ENCODE measurements at places on chromosomes 4 and X.

GRCh38 chrX:110331444-110332030, 13.7 kb upstream of the AMMECR1 start:
- DNase-seq, result no peak

GRCh38 chr4:151792530-151792929, 31.7 kb upstream of the GATB start:
- DNase-seq, result no peak

- no peak for DNase-seq
Observed at GRCh38 chr4:163612762-163613161, 118.3 kb downstream of the TMA16 start.

GRCh38 chr4:101762025-101762424, 28.5 kb upstream of the BANK1 start:
- DNase-seq, result no peak

DNA sequence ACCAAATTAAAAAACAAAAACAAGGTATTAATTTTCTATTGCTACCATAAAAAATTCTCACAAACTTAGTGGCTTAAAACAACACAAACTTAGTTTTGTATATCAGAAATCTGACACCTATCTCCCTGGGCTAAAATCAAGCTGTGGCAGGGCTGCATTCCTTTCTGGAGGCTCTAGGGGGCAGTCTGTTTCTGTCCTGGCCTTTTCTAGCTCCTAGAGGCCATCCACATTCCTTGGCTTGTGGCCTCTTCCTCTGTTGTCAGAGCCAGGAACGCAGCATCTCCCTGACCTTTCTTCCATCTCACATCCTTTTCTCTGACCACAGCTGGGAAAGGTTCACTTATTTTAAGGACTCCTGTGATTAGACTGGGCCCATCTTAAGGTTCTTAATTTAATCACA, 38.9 kb upstream of the TLR2 start:
- no peak for DNase-seq

GRCh38 chr4:72567821-72568675, 973 bp downstream of the ADAMTS3 start:
- DNase-seq, result peak; percentile 6

GRCh38 chrX:71111141-71111843, at the start of gene IL2RG:
Gene IL2RG, minus strand, starts transcription at chrX:71111577. Its CDS starts 38 bp downstream, at chrX:71111539.
- DNase-seq, result no peak

GRCh38 chr4:105107095-105107856, 39.4 kb upstream of the TET2 start:
- no peak for DNase-seq

DNA sequence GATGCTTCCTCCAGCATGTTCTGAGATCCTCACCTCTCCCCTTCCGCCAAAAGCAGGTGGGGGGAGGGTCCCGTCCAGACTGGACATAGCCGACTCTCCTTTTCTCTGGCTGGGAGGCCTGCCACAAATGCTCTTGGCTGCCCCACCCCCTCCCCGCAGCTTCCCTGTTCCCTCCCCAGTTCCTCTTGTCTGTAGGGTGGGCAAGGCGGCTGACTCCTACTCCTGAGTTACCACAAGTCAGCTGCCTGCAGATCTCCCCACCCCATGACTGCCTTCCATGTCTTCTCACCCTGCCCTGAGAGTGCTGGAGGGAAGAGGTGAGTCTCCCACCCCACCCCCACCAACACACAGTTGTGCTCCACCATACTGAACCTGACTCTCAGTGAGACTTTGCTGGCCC, 2.9 kb downstream of the ATP6AP1 start:
- DNase-seq, result no peak

DNA sequence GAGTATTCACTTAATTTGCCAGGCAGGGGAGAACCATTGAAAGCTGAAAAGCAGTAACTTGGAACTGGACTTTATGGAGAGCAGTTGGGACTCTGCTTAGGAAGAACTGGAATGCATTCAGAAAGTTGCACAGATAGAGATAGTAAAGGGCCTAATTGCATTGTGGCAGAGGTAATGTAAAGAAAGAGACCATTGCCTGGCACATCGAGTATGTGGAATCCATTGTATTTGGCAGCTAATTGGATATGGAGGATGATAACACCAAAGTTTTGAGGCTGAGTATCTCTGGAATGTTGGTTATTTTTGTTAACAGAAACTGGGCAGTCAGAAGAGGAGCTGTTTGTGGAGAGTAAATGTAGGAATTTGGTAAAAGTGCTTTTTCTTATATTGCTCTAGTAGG, 169.9 kb downstream of the BMPR1B start:
- DNase-seq, result no peak

DNA sequence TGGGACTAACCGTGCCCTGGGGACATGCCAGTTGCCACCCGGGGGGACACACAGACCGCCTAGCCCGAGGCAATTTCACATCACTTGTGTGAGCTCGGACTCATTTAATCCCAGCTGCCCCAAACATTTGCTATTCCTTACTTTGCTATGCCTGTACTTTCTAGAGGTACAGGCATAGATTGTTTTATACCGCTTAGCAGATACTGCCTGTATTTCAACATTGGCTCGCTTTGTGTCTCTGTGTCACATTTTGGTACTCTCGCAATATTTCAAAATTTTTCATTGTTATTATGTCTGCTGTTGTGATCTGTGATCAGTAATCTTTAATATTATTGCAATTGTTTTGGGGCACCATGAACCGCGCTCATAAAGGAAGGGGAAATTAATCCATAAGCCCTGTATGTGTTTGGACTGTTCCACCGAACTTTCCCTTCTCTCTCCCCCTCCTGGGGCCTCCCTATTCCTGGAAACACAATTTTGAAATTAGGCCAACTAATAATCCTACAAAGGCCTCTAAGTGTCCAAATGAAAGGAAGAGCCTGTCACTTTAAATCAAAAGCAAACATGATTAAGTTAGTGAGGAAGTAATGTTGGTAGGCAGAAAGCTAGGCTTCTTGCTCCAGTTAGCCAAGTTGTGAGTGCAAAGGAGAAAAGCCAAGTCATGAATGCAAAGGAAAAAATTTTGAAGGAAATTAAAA, 568 bp upstream of the CASP6 start:
- no peak for DNase-seq

- no peak for DNase-seq
Observed at GRCh38 chr4:151953312-151953711, 192.5 kb upstream of the GATB start.

- DNase-seq, result no peak
Observed at GRCh38 chr4:136329042-136329662, 1203.1 kb downstream of the PCDH18 start.

DNA sequence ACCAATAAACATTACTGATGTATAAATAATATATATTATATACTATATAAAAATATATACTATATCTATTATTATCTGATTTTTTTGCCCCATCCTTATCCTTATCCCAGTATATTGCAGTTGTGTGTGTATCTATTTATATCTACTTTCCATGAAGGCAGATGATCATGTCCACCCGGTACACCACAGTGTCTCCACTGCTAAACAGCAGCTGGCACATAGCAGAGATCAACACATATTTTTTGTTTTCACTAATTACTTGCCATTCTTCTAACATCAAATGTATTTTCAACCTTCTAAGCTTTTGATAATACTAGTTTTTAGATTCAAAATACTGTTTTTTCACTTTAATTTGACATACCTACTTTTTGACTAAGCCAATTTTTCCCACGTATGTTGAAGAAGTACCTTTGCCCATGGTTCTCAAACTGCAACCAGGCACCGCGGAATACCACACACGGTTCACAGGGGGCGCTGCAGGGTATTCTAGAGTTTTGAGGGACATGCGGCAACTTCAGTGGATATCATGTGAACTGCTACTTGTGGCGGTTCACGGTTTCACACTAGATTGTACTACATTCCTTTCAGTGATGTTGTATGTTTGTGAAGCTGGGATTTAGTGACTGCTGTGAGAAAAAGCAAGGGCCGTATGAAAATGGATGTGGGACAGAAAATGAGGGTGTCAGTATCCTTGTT, 182.5 kb upstream of the NPY2R start:
- DNase-seq, result no peak

- no peak for DNase-seq
Observed at GRCh38 chr4:131650951-131651350, 1498.1 kb upstream of the PCDH10 start.

DNA sequence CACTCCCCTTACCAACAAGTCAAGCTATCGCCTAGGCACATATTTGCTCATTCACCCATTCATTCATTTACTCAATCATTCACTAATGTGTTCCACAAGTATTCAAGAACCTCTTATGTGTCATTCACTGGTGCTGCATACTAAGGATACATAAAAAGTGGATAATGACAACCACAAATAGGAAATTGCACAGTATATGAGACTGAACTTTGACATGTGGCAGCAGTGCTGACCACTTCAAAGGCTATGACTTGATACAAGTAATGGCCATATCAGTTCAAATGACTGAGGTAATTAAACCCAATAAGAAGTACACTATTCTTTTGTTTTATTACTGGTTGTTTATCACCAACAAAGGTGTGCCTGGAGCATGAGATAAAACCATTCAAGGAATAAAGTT, 282.5 kb downstream of the KLHL13 start:
- no peak for DNase-seq

GRCh38 chr4:153204247-153204671, at the start of gene TRIM2:
Gene TRIM2, plus strand, starts transcription at chr4:153204443. Its CDS starts 88 bp downstream, at chr4:153204531.
- no peak for DNase-seq

GRCh38 chr4:110994781-110995180, 371.9 kb upstream of the PITX2 start:
- no peak for DNase-seq

- no peak for DNase-seq
Observed at GRCh38 chrX:69324851-69325250, 159.6 kb upstream of the PJA1 start.

DNA sequence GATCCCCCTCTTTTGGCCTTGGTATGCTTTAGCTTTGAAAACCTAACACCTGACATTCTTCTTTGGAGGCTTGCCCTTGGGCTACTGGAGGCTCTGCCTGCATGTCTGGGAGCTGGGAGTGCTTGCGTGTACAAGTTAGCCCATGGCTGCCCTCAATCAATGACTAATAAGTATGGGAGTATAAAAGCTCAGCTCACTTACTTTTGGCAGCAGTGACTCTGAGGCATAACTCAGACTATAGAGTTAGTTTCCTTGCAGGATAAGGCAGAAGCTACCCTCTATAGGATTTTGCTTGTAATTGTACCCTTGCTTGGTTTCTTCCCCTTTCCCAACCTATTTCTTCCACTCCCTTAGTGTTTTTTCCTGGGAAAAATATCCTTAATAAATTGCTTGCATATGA, 247.9 kb downstream of the PPP1R2C start:
- no peak for DNase-seq

DNA sequence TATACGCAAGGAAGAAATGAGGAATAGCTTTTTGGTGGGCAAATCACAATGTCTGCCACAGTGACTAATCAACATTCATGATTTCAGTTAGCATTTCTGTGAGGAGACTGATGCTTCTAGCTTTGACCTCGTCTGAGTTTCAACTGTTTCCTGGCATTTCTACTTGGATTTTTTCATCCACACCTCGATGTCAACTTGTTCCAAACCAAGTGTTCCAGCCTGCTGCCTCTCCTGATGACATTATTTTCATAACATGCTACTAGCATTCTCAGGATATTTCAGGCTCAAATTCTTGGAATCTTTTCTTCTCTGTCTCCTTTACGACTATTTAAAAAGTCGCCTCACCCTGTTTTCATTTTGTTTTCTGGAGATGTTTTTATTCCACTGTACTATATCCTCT, 90.3 kb upstream of the TEX13D start:
- DNase-seq, result no peak

- DNase-seq, result no peak
Observed at GRCh38 chr4:105196523-105197145, 50.0 kb downstream of the TET2 start.

DNA sequence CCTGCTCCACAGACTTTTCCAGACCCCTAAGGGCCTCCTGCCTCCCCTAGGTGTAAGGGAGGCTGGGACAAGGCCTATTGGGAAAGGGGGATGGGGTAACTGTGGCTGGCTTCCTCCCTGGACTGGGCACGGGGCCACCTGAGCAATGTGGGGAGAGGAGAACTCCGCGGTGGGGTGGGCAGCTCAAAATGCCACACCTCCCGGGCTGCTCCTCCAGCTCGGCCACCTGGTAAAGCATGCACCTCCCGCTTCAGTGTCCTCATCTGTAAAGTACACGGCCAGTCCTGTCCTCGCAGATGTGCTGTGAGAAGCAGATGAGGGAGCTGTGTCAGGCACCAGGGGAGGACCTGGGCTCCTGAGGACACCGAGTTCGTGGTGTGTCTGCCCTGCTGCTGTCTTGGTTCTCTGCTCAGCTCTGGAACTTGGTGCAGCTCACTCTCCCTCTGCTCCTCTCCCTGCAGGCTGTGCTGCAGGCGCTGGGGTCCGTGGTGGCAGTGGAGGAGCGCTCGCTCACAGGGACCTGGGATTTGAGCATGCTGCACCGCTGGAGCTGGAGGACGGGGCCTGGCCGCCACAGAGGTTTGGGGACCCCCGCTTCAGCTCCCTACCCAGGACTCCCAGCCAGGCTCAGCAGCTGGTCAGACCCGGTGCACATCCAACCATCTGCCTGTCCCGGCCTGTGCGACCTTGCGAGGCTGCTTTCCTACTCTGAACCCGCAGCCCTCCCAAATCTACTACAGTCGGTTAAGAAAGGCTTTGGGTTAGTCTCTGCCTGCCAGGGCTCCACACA, 20.8 kb upstream of the MRFAP1 start:
- DNase-seq, result no peak

DNA sequence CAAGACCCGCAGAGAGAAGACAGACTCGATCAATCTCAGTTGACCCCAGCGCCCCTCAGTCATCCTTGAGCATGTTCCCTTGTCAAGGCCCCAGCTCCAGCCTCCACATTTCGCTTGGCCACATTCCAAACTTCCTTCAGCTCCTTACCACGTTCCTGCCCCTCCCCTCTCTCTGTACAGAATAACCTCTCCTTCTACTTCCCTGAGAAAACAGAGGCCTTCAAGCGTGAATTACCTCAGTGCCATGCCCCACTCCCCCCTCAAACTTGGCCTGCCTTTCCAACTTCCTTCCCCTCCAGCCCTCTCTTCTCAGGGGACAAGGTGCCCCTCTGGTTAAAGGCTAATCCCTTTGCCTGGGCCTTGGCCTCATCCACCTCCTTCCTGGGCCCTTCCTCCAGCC, 3.2 kb upstream of the RIPPLY1 start:
- DNase-seq, result no peak

- no peak for DNase-seq
Observed at GRCh38 chr4:5452156-5452555, 256.2 kb downstream of the EVC2 start.

- no peak for DNase-seq
Observed at GRCh38 chrX:151359931-151360871, 36.8 kb upstream of the VMA21 start.

GRCh38 chr4:153676486-153676885, 7.6 kb upstream of the TLR2 start:
- DNase-seq, result no peak

- DNase-seq, result no peak
Observed at GRCh38 chr4:71338846-71339593, at the start of gene SLC4A4. Gene SLC4A4, plus strand, starts transcription at chr4:71339020.
